SK-N-MC (cell line): ENCODE measurements at places on chromosomes 2 and 18.

- DNase-seq, result no peak
Observed at GRCh38 chr2:60634438-60634837, 81.0 kb upstream of the BCL11A start.

GRCh38 chr2:42435628-42436027, 58.2 kb downstream of the KCNG3 start:
- no peak for DNase-seq

- no peak for DNase-seq
Observed at GRCh38 chr2:157592948-157593347, 35.7 kb downstream of the ACVR1C start.

DNA sequence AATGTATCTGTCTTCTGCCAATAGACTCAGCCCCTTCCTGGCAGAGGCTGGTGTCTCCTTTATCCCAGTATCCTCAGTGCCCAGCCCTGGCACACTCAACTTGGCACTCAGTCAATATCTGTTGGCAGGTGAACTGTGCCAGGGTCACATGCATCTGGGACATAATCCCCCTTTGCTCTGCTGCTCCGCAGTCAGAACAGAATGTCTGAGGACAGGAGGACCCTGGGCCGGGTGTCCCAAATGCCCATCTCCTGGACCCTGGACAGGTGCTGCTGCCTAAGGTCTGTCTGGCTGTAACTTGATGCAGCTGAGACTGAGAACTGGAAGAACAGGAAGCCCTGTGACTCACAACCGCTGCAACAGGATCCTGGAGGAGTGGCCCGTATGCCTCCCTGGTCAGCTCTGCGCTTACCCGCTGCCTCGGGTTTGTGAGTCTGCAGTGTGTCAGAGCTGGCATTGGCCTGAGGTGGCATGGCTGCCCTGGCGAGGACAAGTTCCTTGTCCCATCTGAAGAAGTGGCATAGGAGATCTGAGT, 11.4 kb downstream of the HK2 start:
- no peak for DNase-seq

- DNase-seq, result peak; percentile 22
Observed at GRCh38 chr2:16900405-16901025, 234.9 kb upstream of the CYRIA start.

- no peak for DNase-seq
Observed at GRCh38 chr18:7683753-7684152, 116.6 kb downstream of the PTPRM start.

GRCh38 chr2:72896446-72896845, 9.2 kb downstream of the SPR start:
- DNase-seq, result no peak

DNA sequence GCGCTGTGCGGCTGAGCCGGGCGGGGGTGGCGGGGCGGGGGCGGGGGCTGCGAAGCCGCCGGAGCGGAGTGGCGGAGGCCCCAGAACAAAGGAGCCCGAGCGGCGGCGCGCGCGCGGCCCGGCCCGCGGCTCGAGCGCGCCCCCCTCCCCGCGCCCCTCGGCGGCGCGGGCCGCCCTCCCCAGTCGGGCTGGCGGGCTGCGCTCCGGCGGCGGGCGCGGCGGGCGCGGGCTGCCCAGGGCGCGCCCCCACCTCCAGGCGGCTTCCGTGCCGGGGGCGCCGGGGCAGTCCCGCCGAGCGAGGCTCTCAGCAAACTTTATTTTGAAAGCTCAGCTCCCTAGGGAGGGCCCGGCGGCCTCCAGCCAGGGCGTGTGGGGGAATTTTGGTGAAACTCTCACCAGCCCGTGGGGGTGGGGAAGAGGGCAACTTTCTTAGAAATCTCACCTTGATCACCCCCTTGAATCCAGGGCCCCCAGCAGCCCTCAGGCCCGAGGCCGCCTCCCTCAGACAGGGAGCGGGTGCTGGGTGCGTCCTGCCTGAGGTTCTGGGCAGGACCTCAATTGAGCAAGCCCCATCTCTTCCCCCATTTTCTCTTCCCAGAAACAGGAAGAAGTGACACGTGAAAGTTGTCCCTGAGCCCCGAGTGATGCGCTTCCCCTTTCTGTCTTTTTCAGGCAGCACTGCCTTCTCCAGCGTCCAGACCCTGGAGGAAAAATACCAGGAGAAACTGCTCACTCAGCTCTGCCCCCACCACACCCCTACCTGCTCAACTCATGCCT, 786 bp downstream of the TET3 start:
- no peak for DNase-seq

- DNase-seq, result no peak
Observed at GRCh38 chr2:146530886-146531285, 1313.9 kb upstream of the ACVR2A start.

- no peak for DNase-seq
Observed at GRCh38 chr2:67057901-67058703, 339.0 kb upstream of the ETAA1 start.

DNA sequence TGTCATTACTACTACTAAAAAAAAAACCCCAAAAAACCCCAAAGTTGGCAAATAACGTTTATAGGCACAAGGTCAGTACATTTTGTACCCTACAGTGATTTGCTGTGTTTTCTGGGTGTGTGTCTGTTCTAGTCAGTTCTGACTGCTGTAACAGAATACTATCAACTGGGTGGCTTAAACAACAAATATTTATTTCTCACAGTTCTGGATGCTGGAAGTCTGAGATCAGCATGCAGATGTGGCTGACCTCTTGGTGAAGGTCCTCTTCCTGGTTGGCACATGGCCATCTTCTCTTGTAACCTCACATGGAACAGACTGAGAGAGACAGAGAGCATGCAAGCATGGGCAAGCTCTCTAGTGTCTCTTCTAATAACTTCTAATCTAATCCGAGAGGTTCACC, 103.1 kb downstream of the CERS6 start:
- DNase-seq, result no peak

- DNase-seq, result peak; percentile 61
Observed at GRCh38 chr2:189854187-189854586, 69.9 kb downstream of the PMS1 start.

DNA sequence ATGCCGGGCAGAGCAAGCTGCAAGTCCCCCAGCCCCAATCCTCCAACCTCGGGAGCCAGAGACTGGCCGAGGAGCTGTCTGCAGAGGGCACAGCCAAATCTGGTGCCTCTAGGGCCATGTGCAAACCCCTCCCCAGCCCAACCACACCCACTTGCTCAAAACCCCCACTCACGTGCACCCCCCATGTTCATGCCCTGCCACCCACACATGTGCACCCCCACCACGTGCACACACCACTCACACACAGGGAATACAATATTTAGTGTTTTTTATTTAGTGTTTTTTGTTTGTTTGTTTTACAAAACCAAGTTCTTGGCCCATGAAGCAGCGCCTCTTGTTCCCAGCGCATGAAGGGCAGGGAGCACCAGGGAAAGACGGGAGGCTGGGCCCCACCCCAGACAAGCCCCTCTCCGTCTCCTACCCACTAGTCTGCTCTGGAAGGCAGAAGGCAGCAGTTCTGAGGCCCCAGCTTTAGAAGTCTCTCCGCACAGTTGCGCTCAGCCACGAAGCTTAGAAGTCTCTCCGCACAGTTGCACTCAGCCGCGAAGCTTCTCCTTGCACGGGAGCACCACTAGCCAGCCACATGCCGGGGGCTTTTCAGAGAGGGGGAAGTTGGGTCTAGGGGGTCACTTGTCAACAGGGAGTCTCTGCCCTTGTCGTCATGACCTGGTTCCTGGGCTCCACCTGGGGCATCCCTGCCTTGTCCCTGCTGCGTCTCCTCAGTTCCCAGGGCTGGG, 276.1 kb upstream of the HDAC4 start:
- no peak for DNase-seq

DNA sequence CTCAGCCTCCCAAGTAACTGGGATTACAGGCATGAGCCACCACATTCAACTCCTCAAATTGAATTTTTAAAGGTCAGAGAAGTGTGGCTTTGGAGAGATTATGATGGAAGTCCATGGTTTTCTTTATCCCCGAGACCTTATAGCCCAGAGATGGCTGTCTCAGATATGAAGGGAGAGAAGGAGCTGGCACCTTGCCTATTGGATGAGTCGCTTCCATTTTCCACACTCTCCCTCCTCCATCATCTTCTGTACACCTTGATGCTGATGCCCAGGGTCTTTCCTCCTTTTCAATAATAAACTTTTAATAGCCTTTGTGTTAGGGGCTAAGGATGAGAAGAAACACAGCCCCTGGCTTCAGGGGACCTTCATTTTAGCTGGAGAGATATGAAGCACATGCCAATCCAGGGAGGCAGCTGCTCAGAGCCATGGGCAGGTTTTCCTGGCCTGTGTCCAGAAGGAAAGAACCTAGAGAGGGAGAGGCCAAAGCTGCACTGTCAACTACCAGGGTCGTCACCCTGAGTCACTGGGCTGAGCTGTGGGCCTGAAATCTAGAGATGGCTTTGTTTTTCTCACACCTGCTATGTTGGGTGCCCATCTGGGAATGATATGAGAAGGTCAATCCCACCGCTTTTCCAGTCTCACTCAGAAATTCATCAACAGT, 146.0 kb upstream of the SERTAD2 start:
- DNase-seq, result no peak

DNA sequence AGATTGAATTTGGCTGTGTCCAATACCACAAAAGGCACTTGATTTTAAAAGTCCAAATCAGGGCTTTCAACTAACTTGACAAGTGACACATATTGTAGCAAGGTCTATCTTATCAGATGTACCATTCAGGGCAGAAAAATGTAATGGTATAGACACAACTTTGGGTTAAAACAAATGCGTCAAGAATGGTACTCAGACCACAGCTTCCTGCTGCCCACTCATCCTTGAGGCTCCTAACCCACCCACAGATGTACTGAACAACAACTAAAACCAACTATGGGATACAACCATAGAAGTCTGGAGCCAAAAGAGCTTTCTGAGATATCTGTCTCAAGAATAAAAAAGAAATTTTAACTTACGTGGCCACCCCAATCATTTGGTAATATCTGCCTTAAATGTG, 105.2 kb downstream of the RBM43 start:
- no peak for DNase-seq

DNA sequence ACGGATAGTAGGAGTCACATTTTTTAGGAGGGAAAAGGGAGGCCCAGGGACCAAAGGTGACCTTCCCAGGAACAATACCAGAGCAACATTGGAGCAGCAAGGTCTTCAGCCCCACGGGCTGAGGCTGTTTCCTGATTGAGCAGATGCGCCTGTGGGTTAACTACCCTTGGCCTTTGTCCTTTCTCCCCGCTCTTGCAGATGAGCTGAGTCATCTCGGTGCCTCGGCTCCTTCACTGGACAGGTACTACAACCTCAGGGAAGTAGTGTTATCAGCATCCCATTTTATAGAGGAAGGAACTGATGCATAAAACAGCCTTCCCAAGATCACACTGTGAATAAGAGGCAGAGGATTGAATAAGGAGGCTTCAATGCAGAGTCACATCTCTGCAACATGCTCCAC, 43.5 kb downstream of the DHRS9 start:
- no peak for DNase-seq

DNA sequence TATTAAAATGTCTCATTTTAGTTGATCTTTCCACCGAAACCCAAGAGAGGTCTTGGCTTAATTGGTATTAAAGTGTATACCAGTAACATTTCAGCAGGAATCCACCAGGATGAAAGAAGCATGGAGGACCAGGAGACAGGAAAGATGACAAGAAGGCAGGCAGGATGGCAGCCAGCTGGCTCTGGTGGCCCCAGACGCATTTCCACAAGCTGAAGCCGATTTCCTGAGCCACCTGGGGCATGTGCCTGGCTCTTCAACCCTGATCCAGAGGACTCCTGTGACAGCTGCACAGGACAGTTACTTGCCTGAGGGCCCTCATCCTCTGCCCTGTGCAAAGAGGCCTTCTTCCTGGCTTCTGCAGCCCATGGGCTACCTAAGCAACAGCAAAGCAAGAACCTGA, 56.9 kb upstream of the NFU1 start:
- DNase-seq, result no peak

DNA sequence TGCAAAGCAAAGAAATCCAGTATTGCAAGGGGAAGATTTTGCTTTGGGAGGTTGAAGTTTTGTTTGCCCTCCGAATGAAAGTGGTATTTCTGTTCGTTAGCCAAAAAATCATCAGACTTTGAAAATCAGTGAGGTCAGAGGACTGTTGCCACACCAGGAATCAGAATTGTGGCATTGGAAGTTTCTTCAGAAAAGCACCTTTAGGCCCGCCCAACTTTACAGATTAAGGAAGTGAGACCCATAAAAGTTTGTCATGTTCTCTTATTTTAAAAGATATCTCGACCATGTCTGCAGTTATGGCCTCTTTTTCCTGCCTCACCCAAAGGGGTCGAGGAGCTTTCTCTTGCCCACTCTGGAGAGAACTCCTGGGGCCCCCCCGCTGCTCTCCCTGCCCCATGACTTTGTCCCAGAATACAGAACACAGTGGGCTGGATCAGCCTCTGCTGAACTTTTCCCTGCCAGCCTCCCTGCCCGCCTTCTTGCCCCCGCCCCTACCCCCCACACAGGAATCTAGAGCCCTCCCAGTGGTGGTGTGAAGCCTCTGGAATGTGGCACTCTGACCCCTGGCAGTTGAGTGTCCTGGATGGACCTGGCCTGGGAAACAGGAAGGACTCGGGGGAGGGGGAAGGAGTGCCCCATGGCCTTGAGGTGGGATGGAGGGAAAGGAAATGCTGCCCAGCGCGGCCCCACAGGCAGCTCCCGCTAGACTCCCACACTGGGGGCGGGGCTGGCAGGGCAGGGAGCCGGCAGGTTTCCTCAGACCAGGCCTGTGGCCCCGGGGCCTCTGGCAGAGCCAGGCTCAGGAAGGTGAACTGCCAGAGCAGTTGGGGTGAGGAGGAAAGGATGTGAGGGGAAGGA, 25.3 kb downstream of the CRIM1 start:
- no peak for DNase-seq

DNA sequence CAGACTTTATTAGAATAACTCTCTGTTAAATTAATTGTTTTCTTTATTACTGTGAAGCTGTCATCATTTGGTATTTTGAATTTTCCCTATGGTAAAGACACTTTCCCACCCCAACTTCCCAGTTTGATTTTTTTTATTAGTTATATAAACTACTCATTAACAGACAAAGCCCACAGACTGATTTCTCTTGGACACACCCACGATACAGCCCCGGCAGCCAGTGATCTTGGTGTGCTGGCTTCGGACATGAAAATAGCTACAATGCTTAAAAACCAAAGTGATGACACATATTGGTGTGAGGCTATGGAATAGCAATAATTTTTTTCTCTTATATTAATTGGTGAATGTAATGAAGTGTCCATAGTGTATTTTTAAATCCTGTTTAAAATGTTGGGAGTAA, 225.4 kb upstream of the SIX3 start:
- no peak for DNase-seq
